ENCODE measurements at places on chromosomes 3 and 15. TPM values are rescaled to one million over a fixed set of nuclear protein-coding genes. Genes with fewer than 3 reads are reported as not detected.

DNA sequence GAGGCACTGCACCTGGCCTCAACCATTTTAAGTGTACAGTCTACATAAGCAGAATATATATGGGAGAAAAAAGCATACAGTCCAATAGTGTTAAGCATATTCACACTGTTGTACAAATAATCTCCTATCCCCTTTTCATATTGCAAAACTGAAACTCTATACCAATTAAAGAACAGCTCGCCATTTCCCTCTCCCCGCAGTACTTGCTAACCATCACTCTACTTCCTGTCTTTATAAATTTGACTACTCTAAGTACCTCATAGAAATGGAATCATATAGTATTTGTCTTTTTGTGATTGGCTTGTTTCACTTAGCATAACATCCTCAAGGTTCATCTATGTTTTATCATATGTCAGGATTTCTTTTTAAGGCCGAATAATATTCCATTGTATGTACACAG lies 21.6 kb upstream of the TASOR start:
- DNase-seq: no peak

DNA sequence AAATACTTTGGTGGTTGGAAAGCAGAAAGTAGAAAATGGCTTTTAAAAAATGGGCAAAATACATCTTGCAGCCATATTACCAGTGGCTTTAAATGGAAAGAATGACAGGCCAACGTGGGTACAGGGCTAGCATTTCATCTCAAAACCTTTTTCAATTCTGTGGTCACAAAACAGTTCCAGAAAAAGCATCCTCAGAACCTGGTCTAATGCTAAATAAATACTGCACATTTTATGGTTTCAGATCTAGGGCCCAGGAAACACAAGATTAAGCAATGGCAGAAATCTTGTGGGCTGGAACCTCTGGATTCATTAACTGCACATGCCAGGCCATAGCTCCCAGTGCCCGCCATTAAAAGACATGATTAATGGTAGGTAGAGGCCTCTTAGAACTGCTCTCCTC lies 470.2 kb upstream of the RASGRP1 start:
- DNase-seq: no peak

- DNase-seq: no peak
Observed at GRCh38 chr3:38205472-38205805, 40.1 kb downstream of the OXSR1 start.

- no peak for DNase-seq
Observed at GRCh38 chr3:134495980-134496379, 10.1 kb downstream of the CEP63 start.

DNA sequence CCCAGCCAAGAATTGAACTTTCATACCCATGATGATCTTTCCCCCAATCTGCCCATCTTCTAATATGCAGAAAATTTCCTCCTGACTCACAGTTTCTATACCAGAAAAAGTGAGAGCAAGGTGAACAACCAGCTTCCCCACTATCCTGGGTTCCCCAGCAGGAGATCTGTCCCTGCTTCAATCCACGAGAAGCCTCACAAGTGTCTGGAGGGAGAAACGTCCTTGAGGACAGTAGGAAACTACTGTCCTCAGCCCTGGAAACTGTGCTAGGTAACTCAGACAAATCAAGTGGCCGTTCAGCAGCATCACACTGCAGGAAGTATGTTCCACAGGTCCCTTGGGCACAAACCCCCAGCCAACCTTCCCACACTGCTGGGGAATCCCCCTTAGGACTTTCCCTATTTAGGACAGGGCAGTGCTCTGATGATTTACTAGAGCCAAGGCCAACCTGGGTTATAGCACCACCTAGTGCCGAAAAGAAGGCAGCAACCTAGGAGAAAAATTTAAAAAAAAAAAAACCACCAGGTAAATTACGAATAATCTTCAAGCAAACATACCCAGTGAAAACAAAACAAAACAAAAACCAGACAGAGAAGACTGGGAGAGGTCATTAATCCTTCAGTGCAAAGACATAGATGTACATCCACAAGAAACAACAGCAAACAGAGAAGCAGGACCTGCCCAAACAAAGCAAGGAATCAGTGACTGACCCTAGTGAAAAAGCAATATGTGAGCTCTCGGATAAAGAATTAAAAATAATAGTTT lies 36.0 kb downstream of the MORC1 start:
- peak; percentile 30 for DNase-seq

The C3orf33 gene
- total RNA-seq: 3.4 TPM

Measured in CD4-positive, alpha-beta memory T cell (primary cell).